ENCODE measurements at places on chromosomes 6 and 20.

GRCh38 chr6:44024574-44025219, 102.6 kb downstream of the MRPL14 start:
- DNase-seq: no peak

- DNase-seq: no peak
Observed at GRCh38 chr6:100923481-100924165, 42.5 kb upstream of the ASCC3 start.

- DNase-seq: peak; percentile 19
Observed at GRCh38 chr6:144150710-144151657, 667 bp downstream of the STX11 start.

GRCh38 chr20:58130581-58130980, 97.9 kb downstream of the ANKRD60 start:
- no peak for DNase-seq

DNA sequence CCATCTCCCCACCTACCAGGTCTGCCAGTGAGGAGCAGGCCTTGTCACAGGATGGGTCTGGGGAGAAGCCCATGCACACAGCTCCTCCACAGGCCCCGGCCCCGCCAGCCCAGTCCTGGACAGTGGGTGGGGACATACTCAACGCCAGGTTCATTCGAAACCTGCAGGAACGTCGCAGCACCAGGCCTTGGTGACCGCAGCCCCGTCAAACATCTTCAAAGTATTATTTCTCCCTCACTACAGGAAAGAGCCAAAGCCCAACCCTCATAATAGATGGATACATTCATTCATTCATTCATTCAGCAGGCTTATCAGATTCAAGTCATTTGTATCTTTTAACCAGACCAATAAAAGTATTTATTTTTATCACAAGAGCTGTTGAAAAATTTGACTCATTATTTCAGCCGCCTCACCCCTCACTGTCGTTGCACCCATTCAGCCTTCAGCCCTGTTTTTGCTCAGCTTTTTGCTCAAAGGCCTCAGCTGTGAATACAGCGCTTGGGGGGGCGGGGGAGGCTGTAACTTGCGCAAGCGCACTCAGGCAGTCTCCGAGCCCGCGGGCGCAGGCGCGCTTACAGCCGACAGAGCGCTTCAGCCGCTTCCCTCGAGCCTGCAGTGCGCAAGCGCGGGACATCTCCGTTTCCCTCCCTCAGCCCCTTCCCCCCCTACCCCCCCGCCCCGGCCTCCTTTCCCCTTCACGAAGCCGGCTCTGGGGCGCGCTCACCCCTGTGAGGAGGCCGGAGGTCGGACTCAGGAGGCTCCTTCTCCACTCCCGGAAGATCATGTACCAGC, at the start of gene C6orf136:
TSS of gene C6orf136 (plus strand) at position 684 of the 792 bp plus-strand sequence. CDS start at position 783, 99 bp downstream.
- DNase-seq: peak; percentile 77

- no peak for DNase-seq
Observed at GRCh38 chr20:43895235-43895634, 19.4 kb upstream of the TOX2 start.

DNA sequence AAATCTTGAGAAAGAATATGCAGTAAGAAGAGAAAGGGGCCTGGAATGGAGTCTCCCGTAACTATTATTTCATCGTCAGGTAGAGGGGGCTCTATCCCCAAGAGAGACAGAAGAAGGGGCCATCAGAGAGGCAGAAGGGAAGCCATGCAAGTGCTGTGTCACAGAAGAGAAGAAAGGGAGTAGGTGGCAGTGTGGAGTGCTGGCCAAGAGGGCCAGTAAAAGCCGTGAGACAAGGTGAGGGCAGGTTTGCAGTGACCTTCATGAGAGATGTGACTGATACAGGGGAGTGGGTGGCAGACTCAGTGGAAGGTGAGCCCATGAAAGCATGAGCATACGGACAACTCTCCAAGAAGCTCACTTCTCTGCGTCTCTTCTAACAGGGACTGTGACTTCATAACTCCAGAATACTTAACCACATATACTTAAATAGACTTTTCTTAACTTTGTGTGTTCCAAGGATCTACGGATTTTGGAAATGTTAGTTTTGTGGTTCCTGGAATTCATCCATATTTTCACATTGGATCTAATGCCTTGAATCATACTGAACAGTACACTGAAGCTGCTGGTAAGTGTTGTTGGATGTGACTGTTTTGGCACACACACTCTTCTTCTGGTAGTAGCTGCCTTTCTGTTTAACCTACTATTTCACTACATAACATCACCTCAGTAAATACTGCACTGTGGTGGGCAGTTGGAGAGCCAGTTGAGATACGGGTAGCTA, 15.6 kb downstream of the PM20D2 start:
- DNase-seq: no peak

DNA sequence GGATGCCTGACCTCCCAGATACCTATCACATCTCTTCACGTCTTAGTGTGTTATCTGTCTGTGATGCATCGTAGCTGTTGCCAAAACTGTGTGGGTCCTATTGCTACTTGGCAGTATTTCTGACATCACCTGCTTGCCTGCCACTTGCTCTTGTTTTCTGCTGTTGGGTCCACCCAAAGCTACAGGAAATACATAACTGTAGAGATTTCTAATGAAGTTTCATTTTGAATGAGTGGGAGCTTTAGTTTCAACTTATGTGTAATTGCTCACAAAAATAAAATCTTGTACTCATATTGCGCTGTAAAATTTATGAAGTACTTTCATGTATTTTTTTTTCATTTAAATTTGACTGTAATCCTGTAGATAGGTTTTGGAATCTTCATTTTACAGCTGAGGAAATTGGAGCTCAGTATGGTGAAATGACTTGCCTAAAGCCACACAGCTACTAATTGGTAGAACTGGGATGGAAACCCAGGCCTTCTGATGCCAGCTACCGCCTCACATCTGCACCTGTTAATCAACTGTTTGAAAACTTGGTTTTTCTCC, 113.6 kb upstream of the MAN1A1 start:
- DNase-seq: no peak

DNA sequence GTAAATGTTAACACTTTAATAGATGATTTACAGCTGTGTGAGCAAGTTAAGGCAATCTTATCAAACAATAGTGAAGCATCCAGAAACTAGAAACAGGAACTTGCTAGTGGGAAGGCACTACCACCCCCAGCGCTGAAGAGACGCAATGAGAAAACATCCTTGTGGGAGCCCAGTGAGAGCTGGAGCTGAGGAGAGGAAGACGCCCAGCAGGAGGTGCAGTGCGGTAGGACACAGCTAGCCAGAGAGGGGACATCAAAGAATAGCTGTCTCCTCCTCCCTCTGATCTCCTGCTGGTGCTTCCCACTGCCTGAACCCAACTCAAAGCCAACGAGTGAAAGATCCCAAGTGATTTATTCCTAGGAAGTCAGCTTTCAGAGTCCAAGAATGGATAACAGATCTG, 140.3 kb downstream of the COL12A1 start:
- no peak for DNase-seq

- DNase-seq: no peak
Observed at GRCh38 chr6:35128496-35128895, 12.6 kb downstream of the TCP11 start.

- DNase-seq: no peak
Observed at GRCh38 chr20:62735331-62735821, 26.7 kb downstream of the NTSR1 start.

- DNase-seq: no peak
Observed at GRCh38 chr6:156402628-156403027, 374.6 kb upstream of the ARID1B start.

DNA sequence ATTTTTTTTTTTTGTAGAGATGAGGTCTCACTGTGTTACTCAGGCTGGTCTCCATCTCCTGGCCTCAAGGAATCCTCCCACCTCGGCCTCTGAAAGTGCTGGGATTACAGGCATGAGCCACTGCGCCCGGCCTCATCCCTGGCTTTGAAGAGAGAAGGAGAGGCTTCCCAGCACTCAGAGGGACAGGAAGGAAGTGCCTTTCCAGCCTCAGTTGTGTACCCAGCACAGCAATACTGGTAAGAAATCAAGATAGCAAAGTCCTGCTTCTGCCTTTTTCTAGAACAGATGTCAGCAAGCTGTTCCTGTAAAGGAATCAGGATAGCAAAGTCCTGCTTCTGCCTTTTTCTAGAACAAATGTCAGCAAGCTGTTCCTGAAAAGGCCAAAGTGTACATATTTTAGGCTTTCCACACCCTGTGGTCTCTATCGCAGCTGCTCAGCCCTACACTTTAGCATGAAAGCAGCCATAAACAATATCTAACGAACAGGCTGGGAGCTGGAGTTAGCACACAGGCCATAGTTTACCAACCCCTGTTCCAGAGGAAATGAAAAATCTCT, 6.3 kb upstream of the PLTP start:
- no peak for DNase-seq

DNA sequence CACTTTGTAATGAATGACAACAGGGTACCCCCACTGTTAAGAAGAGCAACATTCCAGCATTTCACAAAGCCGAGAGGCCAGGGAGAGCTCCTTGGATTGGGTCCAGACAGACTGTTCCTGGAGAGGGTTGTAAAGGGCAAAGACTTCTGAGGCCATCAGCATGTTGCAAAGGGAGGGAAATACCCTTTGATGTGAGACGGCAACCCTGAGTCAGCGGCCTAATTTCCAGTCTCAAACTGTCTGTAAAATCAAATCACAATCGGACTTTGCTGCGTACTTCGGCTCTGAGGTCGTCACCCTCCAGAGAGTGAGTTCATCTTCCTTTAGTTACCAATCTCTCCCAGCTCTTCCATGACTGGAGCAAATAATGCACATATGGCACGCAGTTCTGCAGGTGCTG, 101.0 kb upstream of the DTNBP1 start:
- DNase-seq: no peak

DNA sequence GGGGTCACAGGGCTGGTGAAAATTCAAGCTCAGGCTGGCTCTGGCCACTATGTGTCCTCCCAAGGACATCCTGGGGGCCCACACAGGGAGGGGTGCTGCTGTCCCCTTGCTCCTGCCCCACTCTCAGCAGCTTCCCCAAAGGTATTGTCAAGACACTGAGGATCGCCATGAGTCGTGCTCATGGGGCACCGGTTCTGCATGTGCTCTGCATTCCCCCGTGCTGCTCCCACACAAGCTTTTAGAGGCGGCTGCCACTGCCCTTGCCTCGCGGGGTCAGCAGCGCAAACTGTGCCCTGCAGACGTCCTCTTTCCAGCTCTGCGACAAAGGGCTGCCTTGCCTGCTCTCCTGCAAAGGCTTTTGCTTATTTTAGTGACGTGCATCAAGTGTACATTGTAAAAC, 179.8 kb downstream of the ERMARD start:
- no peak for DNase-seq

- DNase-seq: no peak
Observed at GRCh38 chr6:165630544-165630953, 32.5 kb downstream of the PDE10A start.

DNA sequence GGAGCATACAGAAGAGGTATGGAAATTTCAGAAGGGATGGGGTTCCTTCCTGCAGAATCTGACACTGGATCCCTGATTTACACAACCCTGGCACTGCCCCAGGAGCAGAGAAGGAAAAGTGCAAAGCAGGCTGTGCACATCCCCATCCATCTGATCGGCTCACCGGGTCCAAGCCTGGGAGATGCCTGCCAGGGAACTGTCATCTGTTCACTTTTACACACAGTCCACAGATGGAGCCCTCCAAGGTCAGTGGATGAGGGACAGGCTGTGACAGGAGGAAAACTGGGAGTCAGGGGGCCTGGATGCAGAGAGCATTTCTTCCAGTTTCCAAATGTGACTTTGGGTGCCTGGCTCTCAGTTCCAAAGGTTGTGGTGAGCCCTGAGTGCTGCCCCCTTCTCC, 11.0 kb upstream of the SYNDIG1 start:
- no peak for DNase-seq

GRCh38 chr6:8434727-8435092, 635 bp downstream of the SLC35B3 start:
- no peak for DNase-seq

- no peak for DNase-seq
Observed at GRCh38 chr6:108677357-108677756, 116.6 kb downstream of the FOXO3 start.

- DNase-seq: no peak
Observed at GRCh38 chr6:44651604-44652003, 264.1 kb downstream of the CDC5L start.

DNA sequence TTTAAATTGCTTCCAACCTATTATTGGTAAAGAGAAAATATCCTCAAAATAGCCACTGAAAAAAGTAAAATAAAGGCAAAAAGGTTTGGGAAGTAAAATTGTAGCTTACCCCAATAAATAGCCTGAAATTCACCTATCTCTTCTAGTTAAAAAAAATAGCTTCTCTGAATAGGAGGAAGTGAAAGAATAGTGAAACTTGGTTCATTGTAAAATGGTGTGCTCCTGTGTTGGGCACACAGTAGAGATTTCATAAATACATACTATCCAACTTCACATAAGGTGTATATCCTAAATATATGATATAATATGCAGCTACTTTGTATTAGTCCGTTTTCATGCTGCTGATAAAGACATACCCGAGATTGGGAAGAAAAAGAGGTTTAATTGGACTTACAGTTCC, 45.3 kb downstream of the CDK19 start:
- no peak for DNase-seq

DNA sequence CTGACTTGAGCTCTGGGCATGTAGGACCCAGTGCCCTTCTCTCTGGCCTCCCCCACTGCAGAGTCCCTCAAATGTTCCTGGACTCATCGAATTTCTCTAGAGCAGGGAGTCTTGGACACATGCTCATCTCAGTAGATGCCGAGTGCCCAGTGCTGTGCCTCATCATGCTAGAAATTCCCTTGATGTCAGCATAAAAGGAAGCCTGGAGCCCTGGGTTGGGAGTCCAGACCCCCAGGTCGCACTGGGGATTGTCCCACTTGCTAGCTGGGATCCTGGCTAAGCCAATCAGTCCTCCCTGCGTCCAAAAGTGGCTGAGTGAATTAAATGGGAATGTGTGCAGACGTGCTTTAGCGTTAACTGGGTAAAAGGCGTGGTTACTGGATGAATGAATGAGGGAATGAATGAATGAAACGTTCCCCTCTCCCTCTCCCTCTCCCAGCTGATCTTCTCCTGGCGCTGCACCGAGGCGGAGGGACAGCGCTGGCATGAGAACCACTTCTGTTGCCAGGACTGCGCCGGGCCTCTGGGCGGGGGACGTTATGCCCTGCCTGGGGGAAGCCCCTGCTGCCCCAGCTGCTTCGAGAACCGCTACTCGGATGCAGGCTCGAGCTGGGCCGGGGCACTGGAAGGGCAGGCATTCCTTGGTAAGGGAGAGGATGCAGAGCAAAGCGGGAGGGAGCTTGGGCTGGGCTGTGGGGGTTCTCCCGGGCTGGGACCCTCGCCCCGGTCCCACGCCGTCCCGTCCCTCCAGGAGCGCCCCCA, 1.6 kb upstream of the TOMM6 start:
- no peak for DNase-seq

- no peak for DNase-seq
Observed at GRCh38 chr6:69791065-69791471, 5.7 kb downstream of the LMBRD1 start.

DNA sequence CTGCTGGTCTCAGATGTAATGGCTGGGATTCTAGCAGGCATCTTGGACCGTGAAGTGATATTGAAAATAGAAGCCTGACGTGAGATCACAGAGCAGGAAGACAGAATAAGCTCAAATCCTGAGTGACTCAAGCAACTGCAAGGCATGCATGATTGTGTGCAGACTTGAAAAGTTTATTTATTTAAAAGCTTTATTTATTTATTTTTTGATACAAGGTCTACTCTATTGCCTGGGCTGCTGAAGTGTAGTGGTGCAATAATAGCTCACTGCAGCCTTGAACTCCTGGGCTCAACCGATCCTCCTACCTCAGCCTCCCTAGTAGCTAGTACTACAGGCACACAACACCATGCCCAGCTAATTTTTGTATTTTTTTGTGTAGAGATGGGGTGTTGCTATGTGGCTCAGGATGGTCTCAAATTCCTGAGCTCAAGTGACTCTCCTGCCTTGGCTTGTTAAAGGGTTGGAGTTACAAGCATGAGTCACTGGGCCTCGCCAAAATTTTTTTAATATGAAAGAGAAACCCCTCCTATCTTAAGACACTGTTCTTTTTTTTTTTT, 40.1 kb upstream of the RNF144B start:
- DNase-seq: no peak
